ENCODE measurements at places on chromosomes 2 and 18. TPM values are rescaled to one million over a fixed set of nuclear protein-coding genes. Genes with fewer than 3 reads are reported as not detected.

GCFC2 gene
- 23.9 TPM for total RNA-seq

OLA1 gene
- total RNA-seq = 56.2 TPM

RAPGEF4 gene
- 1.1 TPM for total RNA-seq

NBEAL1 gene
- total RNA-seq = 19.6 TPM

DNA sequence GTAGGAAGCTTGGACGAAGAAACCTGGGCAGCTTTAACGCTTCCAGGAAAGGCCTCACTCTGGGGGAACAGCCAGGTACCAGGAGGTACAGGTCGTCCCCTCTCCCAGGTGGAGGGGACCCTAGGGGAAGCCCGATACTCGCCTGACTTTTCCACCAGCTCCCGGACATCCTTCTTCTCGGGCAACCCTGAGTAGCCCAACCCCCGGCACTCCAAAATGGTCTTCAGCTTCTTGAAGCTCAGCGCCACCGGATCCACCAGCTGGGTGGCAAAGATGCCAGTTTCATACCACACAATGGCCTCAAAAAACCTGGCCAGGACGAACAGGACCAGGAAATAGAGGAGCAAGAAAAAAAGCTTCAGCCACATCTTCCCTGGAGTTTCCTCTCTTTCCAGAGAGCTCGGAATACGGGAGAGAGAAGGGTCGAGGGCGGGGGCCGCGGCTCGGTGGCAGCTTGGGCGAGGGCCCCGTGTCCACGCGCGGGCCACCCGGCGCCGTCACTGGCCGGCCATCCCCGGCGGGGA, 1.1 kb downstream of the RNF103 start:
- peak; percentile 46 for DNase-seq

DNA sequence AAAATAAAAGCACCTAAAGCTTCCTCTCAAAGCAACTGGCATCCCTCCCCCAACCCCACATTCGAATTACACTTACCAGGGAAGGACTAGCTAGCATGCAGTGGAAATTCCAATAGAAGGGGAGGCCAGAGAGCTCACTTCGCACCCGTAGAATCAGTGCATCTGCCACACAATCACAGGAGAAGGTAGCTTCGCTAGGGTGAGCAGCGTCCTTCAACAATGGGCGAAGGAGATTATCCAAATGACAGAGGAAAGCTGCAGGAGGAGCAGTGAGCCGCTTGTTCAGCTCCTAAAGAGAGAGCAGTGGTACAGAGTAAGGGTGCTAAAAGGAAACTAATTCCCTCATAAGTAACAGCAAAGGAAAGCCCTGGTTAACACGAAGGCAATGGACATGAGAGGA, 3.2 kb downstream of the NHEJ1 start:
- DNase-seq = no peak

GRCh38 chr2:126275098-126275497, 380.9 kb upstream of the GYPC start:
- no peak for DNase-seq

DNA sequence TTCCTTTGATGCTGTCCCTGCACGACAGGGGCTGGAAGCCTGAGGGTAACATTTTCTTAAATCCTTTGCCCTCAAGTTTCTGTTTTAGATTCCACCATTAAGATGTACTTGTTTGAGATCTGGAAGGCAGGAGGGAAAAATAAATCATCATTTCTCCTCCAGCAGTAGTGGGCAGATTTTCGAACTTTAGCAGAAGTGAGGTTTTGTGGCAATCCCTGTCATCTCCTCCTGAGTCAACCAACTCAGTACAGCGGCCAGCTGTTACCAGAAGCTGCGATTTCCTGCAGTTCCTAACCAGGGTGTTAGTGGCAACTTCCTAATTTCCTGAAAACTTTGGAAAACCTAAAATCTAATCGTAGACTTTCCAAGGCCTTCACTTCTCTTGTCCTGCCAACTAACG, 517.2 kb upstream of the ACVR2A start:
- no peak for DNase-seq

Measured in activated naive CD8-positive, alpha-beta T cell treated with anti-CD3 and anti-CD28 coated beads, Interleukin-2, amount 10 ng/mL, durations not matched to agents 7 days and 5 days (primary cell).